ENCODE measurements at places on chromosomes 3 and 15.

GRCh38 chr3:58991026-58991425 lies 58.8 kb downstream of the CFAP20DC start:
- DNase-seq, result no peak

GRCh38 chr15:92683511-92683834 lies 27.9 kb upstream of the FAM174B start:
- DNase-seq, result peak; percentile 17

- no peak for DNase-seq
These were observed 28.1 kb downstream of the NR1I2 start for GRCh38 chr3:119810018-119810435.

GRCh38 chr3:72308641-72309040 lies 523.7 kb upstream of the PROK2 start:
- no peak for DNase-seq

DNA sequence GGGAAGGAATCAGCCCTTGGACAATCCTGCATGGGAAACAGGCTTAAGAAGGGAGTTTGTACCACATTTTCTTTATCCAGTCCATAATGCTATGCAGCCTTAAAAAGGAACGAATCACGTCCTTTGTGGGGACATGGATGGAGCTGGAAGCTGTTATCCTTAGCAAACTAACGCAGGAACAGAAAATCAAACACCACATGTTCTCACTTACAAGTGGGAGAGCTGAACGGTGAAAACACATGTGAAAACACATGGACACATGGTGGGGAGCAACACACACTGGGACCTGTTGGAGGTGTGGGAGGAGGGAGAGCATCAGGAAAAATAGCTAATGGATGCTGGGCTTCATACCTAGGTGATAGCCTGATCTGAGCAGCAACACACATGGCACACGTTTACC lies 70.3 kb downstream of the OXNAD1 start:
- DNase-seq, result no peak

DNA sequence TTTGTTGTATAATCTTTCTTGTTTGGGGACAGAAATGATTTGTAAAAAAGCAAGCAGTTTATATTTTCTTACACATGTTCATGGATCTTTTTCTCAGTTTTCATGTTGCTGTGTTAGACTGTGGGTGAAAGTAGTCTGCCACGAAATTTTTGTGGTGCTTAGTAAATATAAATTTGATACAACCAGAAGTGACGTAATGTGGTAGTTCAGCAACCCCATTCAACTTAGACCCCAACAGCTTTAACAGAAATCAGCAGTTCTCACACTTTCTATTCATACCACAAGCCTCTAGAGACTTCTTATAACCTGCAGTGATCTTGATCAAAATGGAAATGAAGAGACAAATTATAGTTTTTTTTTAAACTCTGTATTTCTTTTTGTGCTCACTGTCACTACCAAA lies 120.2 kb upstream of the IGSF10 start:
- DNase-seq, result peak; percentile 11

DNA sequence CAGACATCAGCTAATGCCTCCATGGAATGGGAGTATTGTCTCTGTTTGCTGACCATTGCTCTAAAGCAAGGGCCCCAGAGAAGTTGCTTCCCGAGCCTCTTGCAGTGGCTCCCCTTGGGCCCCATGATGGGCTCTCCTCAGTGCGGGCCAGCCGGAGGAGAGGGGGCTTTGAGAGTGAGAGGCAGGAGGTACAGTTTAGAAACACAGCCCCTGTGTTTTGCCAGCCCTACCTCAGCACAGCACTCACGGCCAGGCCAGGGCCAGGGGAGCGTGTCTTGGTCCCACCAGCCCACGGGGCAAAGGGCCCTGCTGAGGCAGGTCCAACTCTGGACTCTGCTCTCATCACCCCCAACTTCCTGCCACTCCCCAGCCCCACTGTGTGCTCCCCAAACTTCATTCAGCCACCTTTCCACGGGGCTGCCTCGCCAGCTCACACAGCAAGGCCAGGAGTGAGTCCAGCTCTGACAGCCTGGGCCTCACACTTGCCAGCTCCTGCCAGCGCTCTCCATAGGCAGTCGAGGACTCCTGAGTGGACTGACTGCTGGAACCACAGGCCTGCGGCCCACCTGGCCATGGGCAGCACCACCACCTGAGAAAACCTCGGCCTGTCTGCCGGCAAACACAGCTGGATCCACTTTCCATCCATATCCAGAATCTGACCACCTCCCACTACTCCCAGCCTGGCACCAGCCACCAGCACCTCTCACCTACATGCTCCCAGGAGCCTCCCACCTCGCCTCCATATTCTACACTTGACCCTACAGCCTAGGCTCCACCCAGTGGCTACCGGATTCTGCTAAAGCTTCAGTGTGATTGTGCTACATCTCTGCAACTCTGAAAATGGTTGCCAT lies 99.0 kb downstream of the TLE3 start:
- no peak for DNase-seq

- DNase-seq, result no peak
These were observed 432.8 kb downstream of the MAGI1 start for GRCh38 chr3:65605876-65606432.

Measured in NB4 (cell line).